CD4-positive, alpha-beta T cell treated with Interleukin-1 beta for 1 hour (primary cell): ENCODE measurements at places on chromosomes 13 and 19.

GRCh38 chr19:44212250-44212865, at the start of gene ZNF227:
Gene ZNF227, plus strand, starts transcription at chr19:44212532. Its CDS starts 5,261 bp downstream, at chr19:44217793.
- DNase-seq: peak; percentile 80

DNA sequence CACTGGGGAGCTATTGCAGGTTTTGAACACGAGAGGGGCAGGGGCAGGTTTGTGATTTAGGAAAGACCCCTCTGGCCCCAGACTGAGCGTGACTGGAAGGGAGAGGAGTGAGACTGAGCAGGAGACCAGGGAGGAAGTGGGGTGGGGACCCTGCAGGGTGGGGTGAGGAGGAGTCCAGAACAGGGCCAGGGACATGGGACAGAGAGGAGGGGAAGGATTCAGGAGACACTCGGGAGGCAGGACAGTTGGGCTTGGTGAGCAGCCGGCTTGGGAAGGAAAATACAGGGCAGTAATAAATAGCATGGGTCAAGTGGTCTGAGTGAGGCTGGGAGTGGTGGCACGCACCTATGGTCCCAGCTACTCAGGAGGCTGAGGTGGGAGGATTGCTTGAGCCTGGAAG, 9.4 kb downstream of the FOSB start:
- peak; percentile 72 for DNase-seq

DNA sequence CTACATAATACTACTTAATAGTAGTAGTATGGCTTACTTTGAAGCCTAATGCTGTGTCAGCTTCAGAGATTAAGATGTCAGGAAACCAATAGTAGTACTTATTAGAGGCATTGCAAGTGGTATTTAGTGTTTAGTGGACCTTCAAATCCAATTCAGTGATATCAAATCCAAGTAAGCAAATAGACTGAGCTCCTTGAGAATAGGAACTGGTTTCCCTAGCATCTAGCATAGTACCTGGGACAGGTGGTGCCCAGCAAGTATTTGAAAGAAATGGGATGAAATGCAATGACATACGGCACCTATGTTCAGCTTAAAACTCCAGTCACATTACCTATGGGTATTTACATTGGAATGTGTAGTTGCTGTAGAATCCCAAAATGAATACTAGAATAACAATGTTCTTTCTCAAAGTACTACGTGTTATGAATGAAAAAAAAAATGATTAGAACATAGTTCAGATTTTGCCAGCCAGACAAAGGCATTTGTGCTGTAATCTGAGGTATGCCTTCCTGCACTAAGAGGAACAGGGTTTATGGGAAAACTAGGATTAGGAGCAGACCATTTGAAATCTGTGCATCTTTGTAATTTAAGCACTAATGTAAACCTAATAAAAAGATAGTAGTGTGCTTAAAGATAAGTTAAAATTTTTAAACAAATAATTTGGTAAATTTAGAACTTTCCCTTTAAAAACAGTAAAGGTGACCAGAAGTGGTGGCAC, 17.1 kb downstream of the LSM14A start:
- DNase-seq: no peak

GRCh38 chr13:49877629-49878218, 58.4 kb downstream of the SPRYD7 start:
- no peak for DNase-seq

- no peak for DNase-seq
Observed at GRCh38 chr13:84946192-84946591, 853.0 kb downstream of the SLITRK6 start.

DNA sequence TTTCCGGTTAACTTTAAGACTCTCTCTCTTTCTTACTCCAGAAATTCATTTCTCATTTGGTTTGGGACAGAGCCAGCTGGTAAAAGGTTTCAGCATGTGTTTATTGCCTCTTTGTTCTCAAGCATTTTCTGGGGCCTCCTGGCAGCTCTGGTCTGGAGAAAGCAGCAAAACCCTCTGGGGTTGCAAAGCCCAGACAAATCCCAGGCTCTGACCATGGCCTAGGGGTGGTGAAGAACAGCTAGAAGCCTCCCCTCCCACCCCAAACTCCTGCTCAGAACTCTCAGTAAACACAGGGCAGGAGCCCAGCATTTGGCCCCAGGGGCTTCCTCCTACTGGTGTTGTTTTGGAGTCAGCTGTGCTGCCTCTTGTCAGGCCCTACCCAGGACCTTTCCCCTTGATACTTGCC, 124.2 kb upstream of the SERP2 start:
- DNase-seq: no peak

GRCh38 chr19:55080968-55081769, 5.5 kb downstream of the EPS8L1 start:
- DNase-seq: peak; percentile 91

GRCh38 chr13:35690581-35691207, 214.2 kb upstream of the MAB21L1 start:
- no peak for DNase-seq

GRCh38 chr13:30319130-30319529, 11.8 kb upstream of the KATNAL1 start:
- no peak for DNase-seq
